ENCODE measurements at places on chromosomes 11 and 22.

DNA sequence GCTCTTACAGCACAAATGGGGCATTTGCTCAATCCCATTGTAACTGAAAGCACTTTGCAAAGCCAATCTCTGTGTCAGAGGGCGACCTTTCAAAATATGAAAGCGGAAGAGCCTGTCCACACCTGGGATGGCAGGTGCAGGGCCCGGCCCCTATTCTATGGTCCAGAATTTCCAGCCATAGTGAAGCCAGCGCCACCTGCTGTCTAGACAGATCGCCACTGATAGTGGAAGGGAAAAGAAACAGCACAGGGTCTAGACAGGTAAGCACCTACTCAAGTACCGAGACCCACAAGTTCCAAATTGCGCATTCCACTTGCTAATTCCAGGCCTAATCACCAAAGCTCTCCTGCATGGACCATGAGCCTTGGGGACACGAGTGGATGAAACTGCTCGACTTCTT, 141.4 kb downstream of the NTM start:
- H3K27ac ChIP-seq = no peak overlapping the region
- peaks cover 7% of the 10 kb centered on the region for H3K4me1 ChIP-seq
- H3K36me3 ChIP-seq = no peaks in the 10 kb centered on the region
- no peak overlapping the region for H3K4me3 ChIP-seq
- H3K27me3 ChIP-seq = peaks cover 11% of the 10 kb centered on the region
- no peak for DNase-seq

GRCh38 chr11:9069862-9070470, 21.4 kb downstream of the SCUBE2 start:
- H3K36me3 ChIP-seq = no peaks in the 10 kb centered on the region
- H3K27ac ChIP-seq = no peak overlapping the region
- H3K4me1 ChIP-seq = peaks cover 20% of the 10 kb centered on the region
- no peak for DNase-seq
- H3K27me3 ChIP-seq = peaks cover 3% of the 10 kb centered on the region

- H3K27me3 ChIP-seq = no peaks in the 10 kb centered on the region
- H3K27ac ChIP-seq = peak overlapping the region; percentile 16
- H3K36me3 ChIP-seq = peaks cover 26% of the 10 kb centered on the region
- peaks cover 4% of the 10 kb centered on the region for H3K4me1 ChIP-seq
- no peak for DNase-seq
Observed at GRCh38 chr11:36500315-36500721, 9.8 kb downstream of the TRAF6 start.

DNA sequence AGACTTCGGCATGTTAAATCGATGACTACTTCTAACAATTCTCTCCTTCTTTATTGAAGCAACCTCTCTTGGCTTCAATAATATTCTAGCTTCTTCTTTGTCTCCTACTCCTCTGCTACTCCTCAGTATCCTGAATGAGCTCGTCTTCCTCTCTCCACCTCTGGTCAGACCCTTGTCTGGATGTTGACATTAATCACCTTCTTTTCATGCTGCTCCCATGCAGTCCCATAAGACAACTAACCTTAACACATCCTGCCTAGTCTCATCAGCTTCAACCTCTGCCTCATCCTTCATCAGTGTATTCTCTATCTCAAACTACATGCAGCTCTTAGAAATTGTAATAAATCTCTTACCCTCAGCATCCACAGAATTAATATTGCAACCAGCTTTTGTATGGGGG, 695.6 kb downstream of the CNTN5 start:
- no peak overlapping the region for H3K4me3 ChIP-seq
- no peaks in the 10 kb centered on the region for H3K36me3 ChIP-seq
- no peak overlapping the region for H3K27ac ChIP-seq
- H3K4me1 ChIP-seq = no peaks in the 10 kb centered on the region

GRCh38 chr11:68950270-68950669, 30.5 kb downstream of the MRGPRD start:
- no peaks in the 10 kb centered on the region for H3K36me3 ChIP-seq
- H3K4me1 ChIP-seq = peaks cover 13% of the 10 kb centered on the region
- no peak overlapping the region for H3K27ac ChIP-seq
- H3K27me3 ChIP-seq = no peaks in the 10 kb centered on the region
- no peak for DNase-seq

DNA sequence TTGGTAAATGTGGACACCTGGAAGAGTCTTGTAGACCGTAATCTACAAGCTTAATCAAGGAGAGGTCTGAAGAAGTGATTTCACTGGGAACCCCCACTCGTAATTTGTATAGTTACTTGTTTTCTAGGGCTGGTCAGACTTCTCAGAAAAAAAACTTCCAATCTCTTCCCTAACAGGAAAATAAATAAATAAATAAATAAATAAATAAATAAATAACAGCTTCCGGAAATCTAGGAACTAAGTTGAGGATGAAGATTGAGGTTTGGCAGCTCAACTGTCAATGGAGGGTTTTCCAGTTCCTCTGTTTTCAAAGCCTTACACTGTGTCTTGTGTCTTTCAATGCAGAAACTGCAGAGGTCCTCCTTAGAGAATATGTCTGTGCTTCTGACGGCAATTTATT, 17.7 kb upstream of the TYR start:
- H3K36me3 ChIP-seq = no peaks in the 10 kb centered on the region
- no peak overlapping the region for H3K27ac ChIP-seq
- H3K27me3 ChIP-seq = no peaks in the 10 kb centered on the region
- no peaks in the 10 kb centered on the region for H3K4me1 ChIP-seq
- no peak for DNase-seq

- peak overlapping the region; percentile 87 for H3K27ac ChIP-seq
- no peak for DNase-seq
- peaks cover 15% of the 10 kb centered on the region for H3K4me1 ChIP-seq
Observed at GRCh38 chr11:14519597-14519916, 629 bp downstream of the PSMA1 start.

DNA sequence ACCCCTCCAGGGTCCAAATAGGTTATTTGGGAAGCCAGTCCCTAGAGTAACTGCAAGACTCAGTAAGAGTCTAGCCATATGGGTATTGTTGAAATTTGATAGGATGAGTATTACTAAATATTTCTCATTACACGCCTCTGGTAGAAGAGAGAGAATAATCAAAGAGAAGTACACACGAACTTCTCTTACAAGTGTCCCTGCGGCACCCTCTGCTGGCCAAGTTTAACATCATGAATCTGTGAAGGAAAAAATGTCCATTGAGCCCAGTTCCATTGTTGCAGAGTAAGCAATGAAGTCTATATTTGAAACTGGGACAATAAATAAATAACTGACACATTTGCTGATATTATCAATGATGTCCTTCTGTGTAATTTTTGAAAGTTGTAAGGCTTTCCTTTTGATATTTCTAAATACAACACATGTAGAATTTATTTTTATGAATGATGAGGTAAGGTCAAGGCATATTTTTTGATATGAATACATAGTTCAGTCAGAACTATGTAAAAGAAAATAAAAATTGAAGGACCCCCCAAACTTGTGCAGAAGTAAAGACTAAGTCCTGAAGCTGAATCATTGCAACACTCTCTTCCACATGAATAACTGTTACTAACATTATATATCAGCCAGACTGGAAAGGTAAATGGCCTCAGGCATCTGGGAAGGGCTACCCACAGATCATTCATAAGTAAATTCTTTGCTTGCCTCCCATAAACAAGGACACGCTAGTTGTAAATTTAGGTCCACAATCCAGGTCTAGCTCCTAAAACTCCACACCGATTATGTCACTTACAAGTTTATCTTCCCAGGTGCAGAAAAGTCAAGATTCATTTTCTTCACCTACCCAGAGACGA, 10.0 kb downstream of the OR51L1 start:
- H3K27ac ChIP-seq = no peak overlapping the region
- H3K4me3 ChIP-seq = no peak overlapping the region
- no peak for DNase-seq
- H3K27me3 ChIP-seq = peaks cover 15% of the 10 kb centered on the region

- peaks cover 44% of the 10 kb centered on the region for H3K27me3 ChIP-seq
- peaks cover 22% of the 10 kb centered on the region for H3K4me1 ChIP-seq
- no peak overlapping the region for H3K27ac ChIP-seq
Observed at GRCh38 chr11:115083144-115083806, 404.9 kb downstream of the NXPE2 start.

DNA sequence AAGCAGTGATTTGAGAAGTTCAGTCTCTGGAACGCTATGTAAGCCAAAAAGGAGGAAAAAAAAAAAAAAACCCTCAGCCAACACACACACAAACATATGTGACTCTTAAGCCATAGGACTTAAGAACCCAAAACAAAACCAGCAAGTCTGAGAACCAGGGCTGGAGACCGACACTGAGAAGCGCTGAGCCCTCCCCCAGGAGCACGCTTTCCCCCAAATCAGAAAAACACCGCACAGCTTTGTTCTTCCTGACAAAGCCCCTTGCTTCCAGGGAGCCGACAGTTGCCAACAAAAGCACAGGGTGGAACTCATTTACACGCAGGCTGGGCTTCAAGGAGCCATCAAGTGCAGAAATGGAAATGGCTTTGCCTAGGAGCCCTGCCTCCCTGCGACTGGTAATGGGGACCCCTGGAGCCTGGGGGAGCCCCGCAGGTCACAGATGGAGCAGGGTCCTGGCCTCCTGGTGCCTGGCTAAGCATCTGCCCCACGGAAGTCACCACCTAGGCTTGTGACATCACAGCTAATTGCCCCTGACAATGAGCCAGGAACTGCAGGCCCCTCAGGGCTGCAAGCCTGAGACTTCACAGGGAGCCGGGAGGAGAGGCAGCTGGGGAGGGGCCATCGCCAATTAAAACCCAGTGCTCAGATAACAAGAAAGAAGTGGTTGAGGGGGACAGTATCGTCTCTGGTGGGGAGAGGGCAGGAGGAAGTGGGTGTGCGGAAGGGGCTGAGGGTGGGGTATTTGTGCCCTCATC, 66.9 kb downstream of the NFAM1 start:
- peak overlapping the region; percentile 78 for H3K27ac ChIP-seq
- peaks cover 41% of the 10 kb centered on the region for H3K4me1 ChIP-seq
- no peaks in the 10 kb centered on the region for H3K36me3 ChIP-seq
- peaks cover 49% of the 10 kb centered on the region for H3K27me3 ChIP-seq
- H3K4me3 ChIP-seq = peak overlapping the region; percentile 75

GRCh38 chr11:63614136-63614671, at the start of gene PLAAT3:
Gene PLAAT3 (minus strand): TSS chr11:63614433. CDS start chr11:63614014, 419 bp downstream.
- peak within 1 kb of the TSS; percentile 88 for H3K4me3 ChIP-seq
- no peaks in the 10 kb centered on the region for H3K36me3 ChIP-seq
- H3K27ac ChIP-seq = peak within 1 kb of the TSS; percentile 82
- DNase-seq = no peak
- peaks cover 22% of the 10 kb centered on the region for H3K4me1 ChIP-seq

GRCh38 chr22:50173311-50173982, 2.9 kb downstream of the PANX2 start:
- no peak overlapping the region for H3K27ac ChIP-seq
- H3K27me3 ChIP-seq = peaks cover 27% of the 10 kb centered on the region
- DNase-seq = no peak
- no peaks in the 10 kb centered on the region for H3K36me3 ChIP-seq
- no peak overlapping the region for H3K4me3 ChIP-seq

- no peaks in the 10 kb centered on the region for H3K27me3 ChIP-seq
- no peak overlapping the region for H3K4me3 ChIP-seq
- no peaks in the 10 kb centered on the region for H3K36me3 ChIP-seq
Observed at GRCh38 chr11:22597062-22597461, 28.6 kb downstream of the FANCF start.

- no peaks in the 10 kb centered on the region for H3K4me1 ChIP-seq
- H3K27me3 ChIP-seq = no peaks in the 10 kb centered on the region
- no peak for DNase-seq
Observed at GRCh38 chr22:35322893-35323292, 23.2 kb downstream of the TOM1 start.

- H3K4me3 ChIP-seq = peak overlapping the region; percentile 100
- peaks cover 4% of the 10 kb centered on the region for H3K36me3 ChIP-seq
- peak overlapping the region; percentile 99 for H3K27ac ChIP-seq
- H3K4me1 ChIP-seq = peaks cover 19% of the 10 kb centered on the region
- peaks cover 5% of the 10 kb centered on the region for H3K27me3 ChIP-seq
Observed at GRCh38 chr11:64268025-64268892, 16.2 kb downstream of the BAD start.

DNA sequence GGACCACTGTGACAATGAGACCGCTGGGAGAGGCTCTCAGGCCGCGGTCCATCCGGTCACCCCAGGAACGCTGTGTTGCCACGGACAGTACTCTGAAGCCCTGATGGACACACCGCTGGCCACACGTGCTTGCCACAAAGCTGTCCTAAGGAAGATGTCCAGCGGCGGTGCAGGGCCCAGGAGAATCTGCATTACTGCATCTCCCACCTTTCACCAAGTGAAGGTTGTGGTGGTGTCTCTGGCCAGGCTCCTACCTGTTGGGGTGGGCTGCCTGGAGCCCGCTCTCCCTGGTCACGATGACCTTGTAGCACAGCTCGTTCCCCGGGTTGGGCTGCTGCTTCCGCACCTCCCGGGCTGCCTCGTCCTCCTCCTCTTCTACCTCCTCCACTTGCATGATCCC, 4.2 kb downstream of the TTLL12 start:
- no peaks in the 10 kb centered on the region for H3K27me3 ChIP-seq
- peaks cover 11% of the 10 kb centered on the region for H3K36me3 ChIP-seq
- DNase-seq = no peak
- H3K4me1 ChIP-seq = peaks cover 10% of the 10 kb centered on the region
- H3K27ac ChIP-seq = no peak overlapping the region

Data from type B pancreatic cell (in vitro differentiated cells).